ENCODE measurements at places on chromosomes 2 and 18.

GRCh38 chr18:51195451-51196117, 1.9 kb downstream of the MEX3C start:
- DNase-seq: peak; percentile 8

DNA sequence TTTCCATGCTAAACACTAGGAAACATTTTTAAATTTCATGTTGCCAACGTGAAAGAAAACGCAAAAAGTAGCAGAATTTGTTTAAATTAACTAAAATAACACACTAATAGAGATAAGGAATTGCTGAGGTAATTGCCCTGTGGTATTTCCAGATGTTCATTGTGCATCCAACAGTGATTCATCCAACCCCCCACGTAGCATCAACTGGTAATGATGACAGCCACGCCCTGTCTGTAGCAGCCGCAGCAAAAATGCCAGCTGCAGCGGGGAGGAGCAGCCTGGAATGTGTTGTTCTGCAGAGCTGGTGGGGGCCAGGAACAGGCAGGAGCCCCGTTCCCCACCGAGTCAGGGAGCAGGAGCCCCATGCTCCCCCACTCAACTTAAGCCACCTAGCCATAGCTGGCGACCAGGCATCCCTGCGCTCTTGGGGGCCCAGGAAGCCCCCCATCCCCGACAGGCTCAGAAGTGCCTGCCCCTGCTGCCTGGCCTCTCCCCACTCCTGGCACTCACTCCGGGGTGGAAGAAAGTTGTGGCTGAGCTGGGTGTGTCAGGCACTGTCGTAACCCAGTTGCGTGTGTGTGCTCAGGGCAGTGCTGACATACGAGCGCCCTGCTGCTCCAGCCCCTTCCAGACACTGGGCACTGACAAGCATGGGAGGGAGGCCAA, 695.1 kb upstream of the ACVR2A start:
- no peak for DNase-seq

- DNase-seq: no peak
These were observed 341.3 kb downstream of the TSN start for GRCh38 chr2:122096761-122097160.

DNA sequence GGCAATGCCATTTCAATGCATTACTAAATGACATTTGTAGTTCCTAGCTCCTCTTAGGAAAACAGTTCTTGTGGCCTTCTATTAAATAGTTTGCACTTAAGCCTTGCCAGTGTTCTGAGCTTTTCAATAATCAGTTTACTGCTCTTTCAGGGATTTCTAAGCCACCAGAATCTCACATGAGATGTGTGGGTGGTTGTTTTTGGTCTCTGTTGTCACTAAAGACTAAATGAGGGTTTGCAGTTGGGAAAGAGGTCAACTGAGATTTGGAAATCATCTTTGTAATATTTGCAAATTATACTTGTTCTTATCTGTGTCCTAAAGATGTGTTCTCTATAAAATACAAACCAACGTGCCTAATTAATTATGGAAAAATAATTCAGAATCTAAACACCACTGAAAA, 45.3 kb downstream of the HADHB start:
- DNase-seq: no peak

DNA sequence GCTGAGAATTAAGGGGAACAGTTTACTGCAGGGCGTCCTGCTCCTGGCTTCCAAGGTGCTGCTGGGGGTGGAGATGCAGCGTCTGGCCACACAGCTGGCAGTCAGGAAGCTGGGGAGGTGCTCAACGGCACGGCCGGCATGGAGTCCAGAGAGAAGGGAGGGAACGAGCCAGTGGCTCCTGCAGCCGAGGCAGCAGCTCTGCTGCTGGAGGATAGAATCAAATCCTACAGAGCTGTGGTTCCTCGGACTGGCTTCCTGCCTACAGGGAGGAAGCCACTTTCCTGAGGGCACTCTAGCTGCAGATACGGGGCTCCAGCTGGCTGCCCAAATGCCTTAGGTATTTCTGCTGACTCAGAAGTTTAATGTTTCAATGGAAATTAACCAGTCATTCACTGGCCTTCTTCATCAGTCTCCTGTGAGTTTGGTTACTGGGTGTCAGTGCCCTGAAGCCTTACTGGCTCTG, 266.3 kb downstream of the TWIST2 start:
- peak; percentile 48 for DNase-seq

- no peak for DNase-seq
These were observed 194.5 kb upstream of the SIX3 start for GRCh38 chr2:44746856-44747615.

DNA sequence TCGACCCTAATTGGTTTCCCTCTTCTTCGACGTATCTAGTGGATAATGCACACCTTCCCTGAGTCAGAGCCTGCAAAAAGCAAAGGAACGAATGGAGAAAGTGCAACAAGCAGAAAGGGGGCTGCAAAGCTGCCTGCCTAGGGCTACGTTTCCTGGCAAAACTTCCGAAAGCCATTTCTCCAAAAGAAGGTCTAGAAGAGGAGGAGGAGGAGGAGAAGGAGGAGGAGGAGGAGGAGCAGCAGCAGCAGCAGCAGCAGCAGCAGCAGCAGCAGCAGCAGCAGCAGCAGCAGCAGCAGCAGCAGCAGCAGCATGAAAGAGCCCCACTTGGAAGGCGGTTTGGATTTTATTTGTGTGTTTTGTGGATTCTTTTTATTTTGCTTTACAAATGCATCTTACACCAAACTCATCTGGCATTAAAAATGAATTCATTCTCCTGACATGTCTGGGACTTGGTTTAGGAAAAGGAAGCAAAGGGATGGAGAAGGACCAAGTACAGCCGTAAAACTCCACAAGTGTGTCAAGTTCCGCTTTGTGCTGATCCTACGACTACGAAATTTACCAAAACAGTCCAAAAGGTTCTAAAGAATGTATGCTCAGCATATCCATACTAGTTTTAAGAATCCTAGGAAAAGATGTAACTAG, 2.0 kb downstream of the TCF4 start:
- no peak for DNase-seq

GRCh38 chr2:88709181-88709631, 17.7 kb downstream of the RPIA start:
- no peak for DNase-seq

- DNase-seq: no peak
These were observed 78.9 kb upstream of the CCDC68 start for GRCh38 chr18:55038162-55038561.

DNA sequence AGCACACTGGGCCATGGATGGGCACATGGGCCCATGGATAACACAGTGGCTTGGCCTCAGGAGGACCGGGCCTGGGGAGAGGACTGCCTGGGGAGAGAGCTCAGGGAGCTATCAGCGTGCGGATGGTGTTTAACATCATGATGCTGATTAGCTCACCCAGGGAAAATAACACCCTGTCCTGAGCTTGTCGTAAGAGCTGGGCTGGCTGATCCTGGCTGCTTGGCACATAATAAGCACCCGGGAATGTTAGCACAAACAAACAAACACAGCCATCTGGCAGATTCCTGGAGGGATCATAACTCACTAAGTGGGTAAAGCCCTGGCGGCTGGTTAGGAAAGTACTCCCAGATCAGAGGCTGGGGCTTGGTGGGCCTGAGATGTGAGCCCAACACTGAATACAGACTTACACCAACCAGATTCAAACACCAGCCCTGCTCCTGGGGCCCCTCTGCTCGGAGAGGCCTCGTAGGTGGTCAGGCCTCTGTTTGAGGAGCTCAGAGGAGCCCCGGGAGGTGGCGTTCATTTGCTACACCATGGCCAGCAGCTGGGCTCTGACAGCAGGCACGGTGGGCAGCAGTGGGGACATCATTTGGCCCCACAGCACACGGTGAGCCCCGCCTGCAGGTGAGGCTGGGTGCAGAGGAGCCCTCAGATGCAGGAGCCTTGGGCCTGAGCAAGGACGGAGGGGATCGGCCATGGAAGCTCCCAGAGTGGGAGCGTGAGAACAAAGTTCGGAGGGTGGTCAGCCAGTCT, 193.4 kb upstream of the HDAC4 start:
- DNase-seq: no peak

- DNase-seq: no peak
These were observed 186.2 kb upstream of the GCFC2 start for GRCh38 chr2:75896779-75897366.

GRCh38 chr2:162217598-162217997, 25.6 kb downstream of the FAP start:
- DNase-seq: no peak

DNA sequence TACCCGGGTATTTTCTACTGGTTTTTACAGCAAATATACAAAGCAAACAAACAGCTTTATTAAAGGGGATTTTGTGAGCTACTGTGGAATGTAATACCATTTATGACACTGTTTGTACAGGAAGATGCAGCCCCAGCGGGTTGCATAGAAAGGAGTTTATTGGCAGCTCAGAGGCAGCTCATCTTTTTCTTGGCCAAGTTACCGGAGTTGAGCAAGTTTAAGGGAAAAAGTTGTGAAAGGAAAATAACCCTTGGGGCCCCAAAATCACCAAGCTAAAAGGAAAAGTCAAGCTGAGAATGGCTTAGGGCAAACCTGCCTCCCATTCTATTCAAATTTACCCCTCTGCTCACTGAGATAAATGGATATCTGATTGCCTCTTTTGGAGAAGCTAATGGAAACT, 60.8 kb downstream of the MOB4 start:
- no peak for DNase-seq

DNA sequence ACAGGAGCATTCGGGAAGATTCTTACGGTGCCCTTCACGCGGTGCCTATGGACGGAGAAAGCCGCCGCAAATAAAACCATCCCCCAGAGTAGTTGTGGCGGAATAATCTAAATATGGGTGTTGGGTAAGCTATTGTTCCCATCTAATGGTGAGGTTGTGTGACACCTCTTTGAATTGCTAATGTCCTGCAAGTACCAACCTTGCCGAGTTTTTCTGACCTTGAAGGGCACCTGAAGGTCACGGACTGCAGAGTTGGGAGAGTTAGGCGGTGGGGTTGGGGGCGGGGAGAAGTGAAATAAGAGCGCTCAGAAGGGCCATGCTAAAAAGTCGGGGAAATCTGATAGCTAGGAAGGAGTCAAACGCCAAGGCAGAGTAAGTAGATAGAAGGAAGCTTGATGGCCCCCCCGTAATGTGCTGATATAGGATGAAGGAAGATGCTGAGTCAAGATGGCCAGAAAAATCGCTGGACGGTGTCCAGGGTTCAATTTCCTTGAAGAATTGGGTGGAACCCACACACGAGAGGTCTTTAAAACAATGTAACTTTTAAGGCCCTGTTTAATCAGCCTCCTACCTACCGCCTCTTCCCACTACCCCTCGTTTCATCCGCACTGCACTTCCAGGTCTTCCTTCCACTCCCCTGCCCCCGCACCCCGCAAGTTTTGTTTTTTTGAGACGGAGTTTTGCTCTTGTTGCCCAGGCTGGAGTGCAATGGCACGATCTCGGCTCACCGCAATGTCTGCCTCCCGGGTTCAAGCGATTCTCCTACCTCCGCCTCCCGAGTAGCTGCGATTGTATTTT, 600 bp downstream of the KATNAL2 start:
- peak; percentile 26 for DNase-seq

GRCh38 chr2:210655229-210655975, 99.0 kb downstream of the CPS1 start:
- no peak for DNase-seq

GRCh38 chr18:11572201-11572600, 37.2 kb upstream of the SLC35G4 start:
- no peak for DNase-seq

DNA sequence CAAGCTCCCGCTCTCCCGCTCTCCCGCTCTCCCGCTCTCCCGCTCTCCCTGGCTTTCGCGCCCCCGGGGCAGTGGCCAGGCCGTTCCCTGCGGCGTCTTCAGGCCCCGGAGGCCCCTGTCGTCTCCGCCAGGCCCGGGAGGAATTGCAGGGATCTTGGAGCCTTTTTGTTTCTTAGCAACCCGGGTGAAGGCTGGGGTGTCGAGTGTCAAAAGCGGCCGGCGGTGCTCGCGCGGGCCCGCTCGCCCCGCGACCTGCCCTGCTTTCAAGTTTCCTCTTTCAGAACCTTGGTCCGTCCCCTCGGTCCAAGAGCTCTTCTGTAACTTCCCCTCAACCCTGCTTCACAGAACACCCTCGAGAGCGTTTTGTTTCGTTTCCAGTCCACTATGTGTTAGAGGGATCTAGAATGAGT, 1.4 kb downstream of the RNF138 start:
- peak; percentile 79 for DNase-seq

DNA sequence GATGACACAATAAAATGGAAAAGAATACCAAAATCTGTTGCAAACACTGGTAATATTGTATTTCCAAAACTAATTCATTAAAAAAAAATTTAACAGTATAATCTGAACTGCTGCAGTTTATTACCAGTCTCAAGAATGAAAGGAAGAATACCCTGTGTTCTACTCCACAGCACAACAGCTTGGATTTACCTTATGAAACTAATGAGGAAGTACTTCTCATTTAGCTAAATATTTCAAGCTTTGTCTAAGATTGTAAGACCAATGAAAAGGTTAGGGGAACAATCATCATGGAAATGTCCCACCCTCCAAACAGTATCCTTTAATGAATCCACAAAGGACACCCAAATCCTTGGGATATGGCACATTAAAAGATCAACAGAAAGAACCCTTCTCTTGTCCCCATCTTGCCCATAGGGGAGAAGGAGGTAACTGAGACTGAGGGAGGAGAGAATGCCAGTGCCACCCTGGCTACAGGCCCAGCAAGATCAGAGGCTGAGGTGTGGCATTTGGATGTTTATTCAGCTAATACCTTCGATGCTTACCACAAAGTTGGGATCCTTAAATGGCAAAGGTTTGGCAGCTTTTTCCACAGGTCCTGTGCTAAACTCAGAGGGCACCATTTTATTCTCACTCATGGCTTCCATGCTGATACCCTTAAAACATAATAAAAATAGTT, 17.7 kb downstream of the INO80C start:
- no peak for DNase-seq

GRCh38 chr2:124163840-124164239, 138.8 kb downstream of the CNTNAP5 start:
- no peak for DNase-seq

DNA sequence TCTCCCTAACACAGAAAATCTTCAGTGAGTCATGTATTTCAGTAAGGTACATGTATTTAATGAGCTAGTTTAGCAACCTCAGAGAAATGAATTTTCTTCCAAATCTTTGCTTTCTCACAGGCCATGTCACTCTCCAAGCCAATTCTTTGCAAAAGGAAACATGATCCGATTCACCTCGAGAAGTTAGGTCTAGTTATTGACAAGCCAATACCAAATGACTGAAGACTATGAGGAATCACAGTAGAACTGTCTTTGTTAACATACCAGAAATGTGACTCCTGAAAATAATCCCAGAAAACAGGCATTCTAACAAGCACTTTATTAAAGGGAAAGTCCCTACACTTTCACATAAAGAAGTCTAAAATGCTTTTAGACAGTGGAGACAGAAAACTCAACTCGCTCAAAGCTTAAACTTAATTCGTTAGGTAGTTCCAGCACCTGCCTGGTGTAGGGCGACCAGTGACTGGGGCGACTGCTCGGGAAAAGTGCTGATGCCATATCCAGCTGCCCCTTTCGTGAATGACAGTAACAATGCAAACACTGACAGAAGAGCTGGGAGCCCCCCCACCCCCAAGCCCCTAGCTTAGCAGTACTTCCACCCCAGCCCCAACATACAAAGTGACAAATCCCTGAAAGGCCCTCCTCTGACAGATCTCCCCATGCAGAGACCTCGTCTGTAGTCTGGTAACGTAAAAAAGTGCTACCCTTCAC, 1.8 kb downstream of the MEMO1 start:
- DNase-seq: peak; percentile 27

Data from AG08396 (cell line).